GM04503 (cell line): ENCODE measurements at places on chromosomes 1 and 21.

- no peak for DNase-seq
Measured at GRCh38 chr1:63748641-63749040, 25.2 kb upstream of the ROR1 start.

- no peak for DNase-seq
Measured at GRCh38 chr1:170660871-170661645, 2.9 kb upstream of the PRRX1 start.

- DNase-seq = no peak
Measured at GRCh38 chr21:42340187-42341050, 10.4 kb downstream of the TFF2 start.

DNA sequence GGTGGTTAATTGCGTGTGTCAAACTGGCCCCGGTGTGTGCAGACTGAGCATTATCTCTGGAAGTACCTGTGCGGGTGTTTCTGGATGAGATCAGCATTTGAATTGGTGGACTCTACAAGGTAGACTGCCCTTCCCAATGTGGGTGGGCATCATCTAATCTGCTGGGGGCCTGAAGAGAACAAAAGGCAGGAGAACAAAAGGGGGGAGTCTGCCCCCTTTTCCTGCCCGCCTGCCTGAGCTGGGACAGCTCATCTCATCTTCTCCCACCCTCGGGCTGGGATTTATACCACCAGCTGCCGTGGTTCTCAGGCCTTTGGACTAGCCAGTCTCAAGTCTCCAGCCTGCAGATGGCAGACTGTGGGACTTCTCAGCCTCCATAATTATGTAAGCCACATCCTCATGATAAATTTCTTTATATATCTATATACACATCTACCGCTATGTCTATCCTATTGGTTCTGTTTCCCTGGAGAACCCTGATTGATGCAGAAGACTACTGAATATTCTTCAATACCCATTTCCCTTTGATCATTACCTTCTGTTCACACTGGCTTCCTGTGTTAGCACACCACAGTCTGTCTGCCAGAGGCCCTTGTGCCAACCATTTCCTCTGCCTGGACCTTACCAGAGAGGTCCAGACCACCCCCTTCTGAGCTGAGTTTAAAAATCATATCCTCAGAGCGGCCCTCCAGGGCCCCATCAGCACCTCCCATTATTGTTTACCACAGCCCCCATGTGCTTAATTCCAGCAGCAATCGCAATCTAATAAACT lies 25.2 kb downstream of the RCAN1 start:
- DNase-seq = no peak

DNA sequence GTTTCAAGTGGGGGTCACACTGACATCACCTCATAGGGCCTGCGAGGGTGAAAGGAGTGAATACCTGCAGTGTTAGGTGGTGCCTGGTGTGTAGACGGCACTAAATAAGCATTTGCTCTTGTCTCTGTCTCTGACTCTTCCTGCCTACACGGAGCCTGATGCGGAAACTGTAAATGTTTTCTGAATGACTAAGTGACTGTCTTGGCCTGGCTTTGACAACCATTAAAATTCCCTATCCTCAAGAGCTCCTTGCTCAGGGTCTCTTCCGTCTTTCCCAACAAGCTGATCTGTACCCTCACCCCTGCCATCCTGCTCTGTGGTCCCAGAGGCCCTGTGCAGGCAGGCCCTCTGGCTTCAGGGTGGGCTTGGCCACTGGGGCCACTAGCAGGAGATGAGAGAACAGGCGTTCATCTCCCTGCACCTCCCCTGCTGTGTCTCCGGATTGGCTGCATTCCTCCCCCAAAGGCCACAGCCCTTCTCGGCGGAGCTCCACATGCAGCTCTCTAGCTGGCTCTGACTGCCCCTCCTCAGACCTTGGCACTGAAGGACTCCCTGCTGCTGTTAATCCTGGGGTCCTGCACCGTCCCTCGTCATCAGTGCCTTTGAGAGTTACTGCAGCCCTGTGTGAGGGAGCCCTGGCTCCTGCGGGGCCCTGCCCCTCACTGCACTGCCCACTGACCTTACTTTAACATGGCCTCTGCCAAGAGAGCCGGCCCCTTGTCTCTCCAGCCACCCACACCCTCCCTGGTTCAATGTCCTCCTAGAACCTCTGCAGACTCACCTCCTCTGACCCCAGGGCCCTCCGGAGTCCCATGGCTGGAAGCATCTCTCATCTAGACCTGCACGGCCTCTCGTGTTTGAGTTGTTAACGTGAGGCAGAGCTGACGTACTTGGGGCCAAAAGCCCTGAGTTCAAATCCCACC lies 211.1 kb downstream of the MATN1 start:
- DNase-seq = peak; percentile 40

DNA sequence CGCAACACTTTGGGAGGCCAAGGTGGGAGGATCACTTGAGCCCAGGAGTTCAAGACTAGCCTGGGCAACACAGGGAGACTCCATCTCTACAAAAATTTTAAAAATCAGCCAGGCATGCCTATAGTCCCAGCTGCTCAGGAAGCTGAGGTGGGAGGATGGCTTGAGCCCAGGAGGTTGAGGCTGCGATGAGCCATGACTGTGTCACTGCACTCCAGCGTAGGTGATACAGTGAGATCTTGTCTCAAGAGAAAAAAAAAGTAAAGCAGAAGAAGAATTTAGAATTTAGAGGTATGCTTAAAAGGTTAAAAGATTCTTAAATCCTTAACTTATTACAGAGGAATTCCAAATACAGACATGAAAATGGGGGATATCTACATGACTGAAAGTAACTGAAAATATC lies 79.5 kb downstream of the SMYD3 start:
- no peak for DNase-seq

DNA sequence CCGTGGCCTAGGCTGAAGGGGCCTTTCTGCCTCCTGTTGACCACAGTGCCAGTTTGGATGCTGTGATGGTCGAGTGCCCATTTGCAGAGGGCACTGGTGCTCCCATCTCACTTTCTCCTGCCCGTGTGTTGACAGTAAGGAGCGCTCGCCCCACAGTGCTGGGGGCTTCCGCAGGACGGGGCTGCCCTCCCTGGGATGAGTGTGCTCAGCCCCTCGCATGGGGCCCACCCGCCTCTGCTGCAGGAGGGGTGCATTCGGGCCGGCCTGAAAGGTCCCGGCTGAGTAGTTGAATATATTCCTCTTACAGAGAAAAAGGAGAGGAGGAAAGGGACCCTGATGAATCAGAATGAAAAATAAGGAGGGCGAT lies 37.3 kb downstream of the NTPCR start:
- DNase-seq = no peak

DNA sequence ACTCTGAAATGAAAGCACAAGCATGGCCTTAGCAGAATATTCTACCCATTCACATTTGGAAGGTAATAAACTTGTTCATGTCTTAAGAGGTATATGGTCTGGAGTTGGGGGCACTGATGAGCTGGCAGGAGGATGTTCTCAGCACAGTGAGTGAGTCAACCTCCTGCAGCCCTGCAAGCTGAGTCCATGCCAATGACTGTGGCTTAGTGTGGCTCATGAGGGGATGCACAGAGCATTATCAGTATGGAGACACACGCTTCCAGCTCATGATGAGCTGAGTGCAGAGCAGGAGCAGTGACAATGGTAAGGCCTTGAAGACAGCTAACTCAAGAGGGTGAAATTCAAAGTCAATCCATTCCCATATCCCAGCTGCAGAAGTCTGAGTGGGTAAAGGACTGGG lies 102.3 kb downstream of the TNFSF18 start:
- no peak for DNase-seq

- no peak for DNase-seq
Measured at GRCh38 chr1:42260376-42261070, 74.5 kb downstream of the FOXJ3 start.

DNA sequence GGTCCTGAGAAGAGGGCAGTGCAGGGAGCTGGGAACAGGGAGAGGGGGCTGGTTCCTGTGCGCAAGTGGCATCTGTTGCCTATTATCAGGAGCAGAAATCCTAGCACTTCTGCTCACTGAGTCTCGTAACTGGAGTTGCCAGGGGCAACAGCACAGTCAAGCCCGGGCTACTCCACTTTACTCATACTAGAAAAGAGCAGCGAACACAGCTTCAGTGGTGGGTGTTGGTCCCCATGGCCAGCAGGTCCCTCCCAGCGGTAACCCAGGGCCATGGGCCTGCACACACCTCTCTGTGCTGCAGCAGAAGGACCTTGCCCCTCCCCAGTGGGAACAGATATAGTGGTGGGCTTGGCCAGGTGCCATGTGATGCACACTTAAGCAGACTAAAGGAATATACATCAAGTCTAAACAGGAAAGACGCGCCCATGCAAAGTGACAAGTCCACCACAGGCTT lies 8.5 kb downstream of the PYCR2 start:
- DNase-seq = no peak

GRCh38 chr1:226628612-226629155 lies 80.1 kb downstream of the STUM start:
- DNase-seq = no peak

DNA sequence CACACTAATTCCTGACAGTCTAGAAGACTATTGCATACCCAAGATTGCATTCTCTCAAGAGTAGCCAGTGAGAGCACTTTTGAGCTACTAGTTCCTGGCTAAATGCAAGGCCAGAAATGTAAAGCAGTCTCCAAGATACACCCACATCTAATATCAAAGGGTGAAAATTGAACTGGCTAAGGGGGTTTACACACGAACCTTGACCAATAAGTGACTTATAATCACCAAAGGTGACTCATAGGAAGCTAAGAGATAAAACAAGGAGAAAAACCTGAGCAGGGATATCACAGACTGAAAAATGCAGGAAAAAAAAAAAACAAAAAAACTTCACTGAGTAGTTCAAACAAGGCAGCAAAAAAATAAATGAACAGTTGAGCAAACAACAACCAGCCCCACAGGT lies 172.2 kb upstream of the RRP15 start:
- no peak for DNase-seq

- no peak for DNase-seq
Measured at GRCh38 chr1:64243757-64244080, 40.3 kb downstream of the UBE2U start.

DNA sequence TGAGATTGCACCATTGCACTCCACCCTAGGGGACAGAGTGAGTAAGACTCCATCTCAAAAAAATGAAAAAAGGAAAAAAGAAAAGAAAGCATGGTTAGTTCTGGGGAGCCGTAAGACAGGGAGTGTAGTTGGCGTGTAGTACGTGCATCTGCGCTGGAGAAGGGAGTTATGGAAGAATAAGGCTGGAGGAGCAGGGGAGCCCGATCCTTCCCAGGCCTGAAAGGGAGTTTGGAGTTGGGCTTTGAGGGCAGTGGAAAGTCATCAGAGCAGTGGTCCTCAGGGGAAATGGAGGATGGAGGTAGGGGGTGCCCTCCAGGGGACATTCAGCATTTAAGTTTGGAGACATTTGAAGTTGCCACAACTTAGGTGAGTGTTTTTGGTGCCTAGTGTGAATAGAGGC lies 11.3 kb upstream of the TMEM201 start:
- DNase-seq = no peak

DNA sequence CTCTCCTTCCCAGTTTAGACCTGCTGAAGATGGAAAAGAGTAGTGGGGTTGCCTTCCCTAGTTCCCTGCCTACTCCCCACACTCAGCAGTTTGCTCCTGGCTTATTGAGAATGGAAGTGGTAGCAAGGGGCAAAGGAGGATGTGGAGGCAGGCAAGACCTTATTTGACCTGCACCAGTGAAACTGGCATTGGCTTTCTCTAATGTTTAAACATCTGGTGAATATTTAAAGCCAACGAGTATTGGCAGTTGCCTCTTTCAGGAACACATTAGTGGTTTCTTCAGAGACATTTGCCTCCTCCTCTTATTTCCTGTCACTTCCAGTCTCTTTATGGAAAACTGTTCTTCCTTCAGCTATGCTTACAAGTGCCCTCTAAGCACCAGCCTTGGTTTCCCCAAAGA lies 62.4 kb upstream of the VAV3 start:
- no peak for DNase-seq

DNA sequence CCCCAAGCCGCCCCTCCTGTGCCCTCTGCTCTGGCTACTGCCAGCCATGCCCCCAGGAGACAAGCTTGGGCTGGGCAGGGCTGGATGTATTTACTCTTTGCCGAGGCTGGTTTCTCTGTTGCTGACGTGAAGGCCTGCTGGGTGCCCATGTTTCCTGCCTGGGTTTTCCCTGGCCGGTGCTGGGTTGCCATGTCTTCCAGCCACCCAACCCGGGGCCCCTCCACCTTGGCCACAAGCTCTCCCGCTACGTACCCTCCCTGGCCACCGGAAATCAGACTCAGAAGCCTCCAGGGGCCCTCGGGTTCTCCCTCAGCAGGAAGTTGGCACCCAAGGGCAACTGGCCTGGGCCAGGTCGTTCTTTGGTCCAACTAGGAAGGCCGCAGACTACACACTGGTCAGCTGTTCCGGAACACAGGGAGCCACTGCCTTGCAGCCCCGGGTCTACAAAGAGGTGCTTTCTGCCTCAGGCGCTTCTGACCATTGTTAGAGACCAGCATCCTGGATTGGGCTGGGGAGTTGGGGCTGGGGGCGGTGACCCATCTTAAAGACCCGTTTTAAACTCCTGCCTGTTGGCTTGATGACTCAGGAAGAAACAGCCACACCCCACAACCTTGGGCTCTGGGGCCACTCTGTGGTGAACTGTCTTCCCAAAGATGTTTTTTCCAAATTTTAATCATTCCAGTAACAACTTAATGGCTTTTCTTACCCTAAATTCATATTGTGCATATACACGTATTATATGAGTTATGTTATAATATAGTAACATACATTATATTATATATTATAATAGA lies 71.2 kb upstream of the RUNX3 start:
- DNase-seq = no peak

DNA sequence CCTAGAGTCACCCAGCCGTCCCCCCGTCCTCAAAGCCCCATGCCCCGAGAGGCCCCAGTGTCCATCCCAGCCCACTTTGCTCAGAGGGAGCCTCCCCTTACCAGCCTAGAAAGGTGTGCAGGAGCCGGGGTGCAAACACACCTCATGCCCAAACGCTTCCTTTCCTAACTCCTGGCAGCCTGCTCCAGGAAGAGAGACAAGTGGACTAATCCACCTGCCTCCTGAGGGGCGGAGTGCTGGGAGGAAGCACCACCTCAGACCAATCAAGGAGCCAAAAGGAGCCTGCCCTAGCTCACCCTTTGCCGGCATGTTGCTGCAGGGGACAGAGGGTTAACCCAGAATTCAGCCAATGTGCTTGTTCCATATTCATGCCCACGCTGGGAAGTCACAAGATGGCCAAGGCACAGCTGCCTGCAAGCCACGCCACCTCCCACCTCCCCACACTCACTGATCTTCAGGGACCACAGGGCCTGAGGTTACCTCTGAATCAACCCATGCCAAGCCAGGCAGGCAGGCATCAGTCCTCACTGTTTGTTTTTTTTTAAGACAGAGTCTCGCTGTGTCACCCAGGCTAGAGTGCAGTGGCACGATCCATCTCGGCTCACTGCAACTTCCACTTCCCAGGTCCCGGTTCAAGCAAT lies 27.8 kb downstream of the PLEKHA6 start:
- no peak for DNase-seq

DNA sequence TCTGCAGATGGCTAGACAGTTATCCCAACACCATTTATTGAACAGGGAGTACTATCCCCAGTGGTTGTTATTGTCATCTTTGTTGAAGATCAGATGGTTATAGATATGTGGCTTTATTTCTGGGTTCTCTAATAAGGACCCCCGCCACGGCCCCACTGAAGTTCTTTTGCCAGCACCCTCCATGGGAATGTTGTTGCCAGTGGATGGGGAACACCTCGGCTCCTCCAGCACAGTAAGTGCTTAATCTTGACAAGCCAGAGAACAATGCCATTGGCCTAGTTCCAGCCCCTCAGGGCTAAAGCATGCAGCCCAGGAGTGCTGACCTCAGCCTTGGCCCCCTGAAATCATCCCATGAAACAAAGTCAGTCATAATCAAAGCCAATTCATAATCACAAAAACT lies 337.6 kb downstream of the AGBL4 start:
- no peak for DNase-seq
